NCI-H460 (cell line): ENCODE measurements at places on chromosomes 6 and 20.

DNA sequence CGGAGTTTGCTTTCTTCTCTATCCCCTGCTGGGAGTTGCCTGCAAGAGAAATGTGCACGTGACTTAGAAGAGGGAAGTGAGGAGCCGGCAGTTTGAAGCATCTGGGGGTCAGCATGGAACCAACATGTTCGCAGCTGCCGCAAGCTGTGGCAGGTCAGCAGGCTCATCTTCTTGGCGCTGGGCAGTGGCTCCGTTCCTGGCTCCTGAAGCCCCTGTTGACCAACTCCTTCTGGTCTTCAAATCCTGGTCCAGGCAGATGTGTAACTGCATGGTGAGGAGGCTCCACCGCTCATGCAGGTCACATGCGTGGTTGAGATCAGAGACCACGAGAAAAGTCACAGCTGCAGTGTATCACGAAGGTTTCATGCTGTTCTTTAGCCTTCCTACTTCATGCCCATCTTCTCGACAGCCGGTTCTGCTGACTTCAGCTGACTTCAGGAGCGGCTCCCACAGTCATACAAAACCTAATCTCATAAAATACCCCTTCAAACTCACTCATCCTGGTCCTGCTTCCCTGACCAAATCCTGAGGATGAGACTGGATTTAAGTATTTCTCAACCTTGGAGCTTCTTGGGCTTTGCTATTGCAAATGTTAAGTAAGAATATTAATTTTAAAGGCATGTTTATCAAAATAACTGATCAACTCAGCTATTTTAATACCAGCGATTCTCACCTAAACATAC, 44.9 kb upstream of the BCAS1 start:
- DNase-seq: no peak

- DNase-seq: no peak
Measured at GRCh38 chr6:90003941-90004340, 109.7 kb downstream of the GJA10 start.

GRCh38 chr20:25006431-25007167, 14.0 kb upstream of the APMAP start:
- DNase-seq: no peak

GRCh38 chr6:31359581-31359980, 2.6 kb upstream of the HLA-B start:
- no peak for DNase-seq

DNA sequence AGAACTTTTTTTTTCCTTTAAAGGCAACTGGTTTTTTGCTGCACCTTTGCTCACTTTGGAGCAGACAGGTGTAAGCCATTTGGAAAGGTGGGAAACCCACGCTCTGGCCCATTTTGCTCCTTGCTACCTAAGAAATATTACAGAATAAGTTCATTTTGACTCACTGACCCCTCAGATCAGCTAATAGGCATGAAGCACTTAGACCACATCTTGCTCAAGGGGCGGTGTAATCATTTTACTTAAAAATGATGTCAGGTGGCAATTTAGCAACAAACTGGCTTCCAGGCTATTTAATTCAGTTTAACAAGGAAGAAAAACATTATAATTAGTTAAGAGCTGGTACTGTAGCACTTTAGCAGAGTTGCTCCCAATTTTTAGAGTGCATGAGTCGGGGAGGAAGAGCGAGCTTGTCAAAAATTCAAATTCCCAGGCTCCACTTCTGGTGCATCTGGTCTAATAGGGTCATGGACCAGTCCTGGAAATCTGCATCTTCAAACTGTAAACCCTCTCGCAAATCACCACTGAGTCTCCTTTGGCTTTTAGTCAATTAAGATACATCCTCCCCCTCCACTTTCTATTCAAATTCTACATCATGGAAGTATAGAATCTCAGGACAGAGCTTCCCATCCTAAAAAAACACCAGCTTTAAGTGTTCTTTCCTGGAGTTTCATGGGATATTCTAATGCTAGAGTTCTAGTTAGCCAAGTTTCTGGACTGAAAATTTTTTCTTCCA, 38.2 kb downstream of the JAG1 start:
- DNase-seq: no peak

- peak; percentile 88 for DNase-seq
Measured at GRCh38 chr6:49462927-49463611, at the start of the genes CENPQ and MMUT. CENPQ (plus strand) TSS chr6:49463370; CDS start chr6:49470177, 6,807 bp downstream. MMUT (minus strand) TSS chr6:49463253; CDS start chr6:49459466, 3,787 bp downstream.

DNA sequence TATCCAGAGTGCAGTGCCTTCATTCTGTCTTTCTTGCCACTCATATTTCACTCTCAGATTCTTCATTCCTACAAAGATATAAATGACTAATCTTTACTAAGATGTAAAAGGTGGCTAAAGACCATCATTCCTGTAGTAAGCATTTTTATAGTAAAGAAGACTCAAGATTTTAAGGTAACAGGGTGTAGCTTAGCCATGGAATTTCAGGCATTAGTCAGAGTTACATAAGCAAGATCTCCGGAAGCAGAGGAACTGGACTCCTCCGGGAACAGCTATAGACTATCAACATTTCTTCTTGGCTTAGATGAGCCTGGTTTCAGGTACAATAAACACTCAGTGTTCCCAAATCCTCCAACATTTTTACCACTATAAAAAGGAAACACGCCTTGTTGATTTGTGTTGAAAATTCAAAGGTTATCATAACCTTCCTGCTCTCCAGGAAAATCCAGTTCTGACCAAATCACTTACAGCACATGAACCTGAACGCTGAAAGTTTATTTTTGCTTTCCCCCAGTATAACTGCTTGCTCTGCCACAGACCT, 23.7 kb downstream of the SERPINB1 start:
- peak; percentile 62 for DNase-seq

GRCh38 chr20:5662769-5663168, 87.4 kb upstream of the SHLD1 start:
- no peak for DNase-seq
